ENCODE measurements at places on chromosomes 1 and 21.
A peak's percentile ranks its signal among the peaks of the same experiment; 100 is the strongest.

DNA sequence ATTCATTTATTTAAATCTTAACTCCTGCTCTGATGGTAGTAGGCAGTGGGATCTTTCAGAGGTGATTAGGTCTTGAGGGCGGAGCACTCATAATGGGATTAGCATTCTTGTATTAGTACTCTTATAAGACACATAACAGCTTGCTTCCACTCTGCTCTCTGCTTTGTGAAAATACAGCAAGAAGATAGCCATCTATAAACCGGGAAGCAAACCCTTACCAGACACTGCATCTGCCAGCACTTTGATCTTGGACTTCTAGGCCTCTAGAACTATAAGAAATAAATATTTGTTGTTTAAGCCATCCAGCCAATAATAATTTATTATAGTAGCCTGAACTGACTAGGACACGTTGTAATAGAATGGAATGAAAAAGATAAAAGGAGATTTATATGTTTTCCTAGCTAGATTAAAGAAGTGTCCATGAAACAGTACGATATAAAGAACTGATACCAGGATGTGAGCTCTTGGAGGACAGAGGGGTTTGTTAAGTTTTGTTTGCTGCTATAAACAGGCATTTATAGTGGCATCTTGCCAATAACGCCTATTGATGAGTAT lies 869.9 kb downstream of the MRPL39 start:
- no peak for DNase-seq

GRCh38 chr1:238606896-238607295 lies 716.2 kb upstream of the ZP4 start:
- DNase-seq, result no peak

DNA sequence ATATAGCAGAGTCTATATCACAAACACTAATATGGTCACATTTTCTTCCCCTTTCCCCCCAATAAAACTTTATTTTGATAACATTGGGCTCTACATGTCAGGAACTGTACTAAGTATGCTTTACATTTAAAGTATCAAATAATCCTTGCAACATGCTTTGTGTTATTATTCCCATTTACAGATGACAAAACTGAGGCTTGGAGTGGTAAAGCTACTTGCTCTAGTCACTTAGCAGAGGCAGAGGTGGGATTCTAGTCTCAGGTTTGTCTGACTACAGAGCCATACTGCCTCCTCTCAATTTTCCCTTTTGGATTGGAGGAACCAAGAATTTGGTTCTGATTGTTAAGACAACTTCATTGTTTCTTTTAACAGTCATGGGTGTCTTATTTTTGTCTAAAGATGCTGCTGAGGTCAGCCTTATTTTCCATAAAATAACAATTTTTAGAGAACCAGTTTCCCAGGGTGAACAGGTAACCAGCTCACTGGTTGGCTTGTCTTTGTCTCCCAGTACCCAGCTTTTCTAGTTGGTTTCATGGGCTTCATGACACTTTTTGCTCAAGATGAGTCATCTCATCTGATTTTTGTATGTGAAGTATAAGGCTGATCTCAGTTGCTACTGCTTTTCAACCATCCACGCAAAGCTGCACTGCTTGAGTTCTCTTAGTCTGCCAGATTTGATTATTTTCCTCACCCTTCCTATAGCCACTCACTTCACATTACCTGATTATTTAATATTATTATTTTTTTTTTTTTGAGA lies 81.0 kb upstream of the ARID1A start:
- DNase-seq, result no peak

GRCh38 chr1:167297222-167298214 lies 76.8 kb downstream of the POU2F1 start:
- no peak for DNase-seq

- DNase-seq, result no peak
Observed at GRCh38 chr21:44370027-44370735, 16.8 kb downstream of the TRPM2 start.

GRCh38 chr1:180123463-180123936 lies 31.2 kb upstream of the QSOX1 start:
- no peak for DNase-seq

DNA sequence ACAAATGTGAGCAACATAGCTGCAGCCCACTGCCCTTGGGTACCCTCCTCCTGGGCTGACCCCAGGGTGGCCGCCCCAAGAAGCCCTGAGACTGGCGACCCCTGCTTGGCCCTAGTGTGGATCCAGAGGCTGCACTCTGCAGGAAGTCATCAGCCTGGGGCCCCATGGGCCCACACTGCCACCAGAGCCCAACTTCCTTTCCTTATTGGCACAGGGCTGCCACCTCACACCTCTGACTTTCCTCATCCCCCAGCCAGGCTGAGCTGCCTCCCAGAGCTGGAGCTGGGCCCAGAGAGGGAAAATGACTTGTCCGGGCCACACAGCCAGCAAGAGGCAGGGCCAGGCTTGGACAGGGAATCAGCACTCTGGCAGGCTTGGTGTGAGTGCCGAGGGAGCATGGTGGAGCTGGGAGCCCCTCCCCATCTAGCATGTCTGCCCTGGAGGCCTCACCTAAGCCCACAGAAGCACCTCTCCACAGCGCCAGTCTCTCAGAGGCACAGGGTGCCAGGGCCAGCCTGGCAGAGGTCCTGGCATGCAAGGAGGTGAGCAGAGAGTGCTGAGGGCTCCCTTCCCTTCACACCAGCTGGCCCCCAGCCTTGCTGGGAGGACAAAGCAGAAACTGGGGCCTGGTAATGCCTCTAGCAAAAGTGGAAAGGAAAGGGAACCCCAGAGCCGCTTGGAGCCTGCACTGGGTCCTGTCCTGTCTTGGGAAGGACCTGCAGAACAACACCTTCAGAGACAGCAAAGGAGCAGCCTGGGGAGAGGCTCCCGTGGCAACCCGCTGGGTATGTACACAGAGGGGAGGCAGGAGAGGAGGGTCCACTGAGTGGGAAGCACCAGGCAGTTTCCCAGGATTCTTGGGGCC lies 3.2 kb downstream of the RAP1GAP start:
- no peak for DNase-seq

DNA sequence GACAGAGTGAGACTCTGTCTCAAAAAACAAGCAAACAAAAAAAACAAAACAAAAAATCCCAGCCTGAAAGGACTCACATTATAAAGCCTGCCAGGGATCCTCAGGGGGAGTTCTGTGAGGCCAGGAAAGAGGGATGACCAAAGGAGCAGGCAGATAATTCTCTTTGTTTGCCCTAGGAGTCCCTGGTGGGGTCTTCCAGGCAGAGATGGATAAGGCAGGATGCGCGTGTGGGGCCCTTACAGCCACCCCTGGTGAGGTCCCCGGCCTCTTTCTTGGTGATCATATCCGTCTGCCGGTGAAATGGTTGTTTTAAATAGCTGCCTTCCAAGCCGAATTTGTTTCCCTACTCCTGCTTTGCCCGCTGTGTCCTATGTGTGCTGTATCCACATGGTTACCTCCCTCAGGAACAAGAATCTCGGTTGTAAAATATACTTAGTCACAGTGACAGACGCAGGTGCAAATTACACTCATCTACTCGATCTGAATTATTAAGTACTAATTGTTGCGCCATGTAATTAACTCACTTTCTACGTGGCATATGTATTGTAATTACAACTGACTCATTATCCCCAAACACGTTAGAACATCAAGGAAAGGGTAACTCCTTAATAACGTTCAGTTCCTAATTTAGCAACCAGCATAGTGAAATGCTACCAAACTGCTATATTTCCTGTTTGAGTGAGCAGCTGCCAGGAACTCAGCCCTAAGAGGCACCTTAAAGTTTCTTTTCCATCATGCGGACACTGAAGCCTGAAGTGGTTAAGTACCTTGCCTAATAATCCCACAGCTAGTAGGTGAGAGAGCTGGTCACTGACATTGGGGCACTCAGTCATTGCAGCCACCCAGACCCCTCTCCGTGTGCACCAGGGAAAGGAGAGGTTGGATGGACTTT lies 106.4 kb downstream of the ZSCAN20 start:
- DNase-seq, result no peak

GRCh38 chr1:152907686-152908601 lies at the start of gene IVL:
Gene IVL, plus strand, starts transcription at chr1:152908546. Its CDS starts 1,252 bp downstream, at chr1:152909798.
- no peak for DNase-seq

DNA sequence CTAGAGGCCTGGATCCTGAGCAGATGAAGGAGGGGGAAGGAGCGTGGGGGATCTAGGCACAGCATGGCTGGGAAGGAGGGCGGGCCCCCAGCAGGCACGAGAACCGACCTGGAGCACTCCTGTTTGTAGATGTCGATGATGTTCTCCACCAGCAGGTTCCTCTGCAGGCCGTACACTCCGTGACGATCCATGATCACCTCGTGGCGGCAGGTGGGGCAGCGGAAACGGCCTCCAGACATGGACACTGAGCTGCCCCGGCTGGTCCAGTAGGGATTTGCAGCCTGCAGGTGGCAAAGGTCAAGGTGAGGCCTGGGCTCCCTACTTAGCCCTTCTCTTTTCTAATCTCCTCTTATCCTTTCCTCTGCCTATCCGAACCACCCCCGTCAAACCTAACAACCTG lies 1.3 kb downstream of the TRIM63 start:
- DNase-seq, result no peak

GRCh38 chr1:41371630-41372599 lies 10.7 kb downstream of the FOXO6 start:
- no peak for DNase-seq

- DNase-seq, result no peak
Observed at GRCh38 chr1:5231541-5232315, 577.3 kb downstream of the AJAP1 start.

DNA sequence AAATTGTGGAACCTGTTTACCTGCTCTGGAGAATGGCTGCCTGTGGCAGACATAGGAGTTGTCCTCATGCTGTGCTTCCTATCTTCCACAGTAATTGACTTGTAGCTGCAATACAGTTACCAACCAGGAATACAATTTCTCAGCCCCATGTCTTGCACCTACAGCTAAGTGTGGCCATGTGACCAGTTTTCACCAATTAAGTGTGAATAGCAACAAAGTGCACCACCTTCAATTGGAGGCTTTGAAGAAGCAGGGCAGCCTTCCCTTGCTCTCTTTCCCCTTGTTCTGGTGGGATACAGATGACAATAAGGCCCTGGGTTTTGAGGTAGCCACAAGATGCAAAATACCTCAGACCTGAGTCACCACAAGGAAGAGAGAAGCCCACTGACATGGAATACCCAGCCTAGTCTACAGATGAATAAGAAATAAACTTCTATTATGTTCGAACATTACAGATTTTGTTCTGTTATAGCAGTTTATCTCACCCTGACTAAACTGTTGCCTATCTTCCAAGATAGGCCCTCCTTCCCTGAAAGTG lies 70.2 kb upstream of the S1PR1 start:
- DNase-seq, result no peak

DNA sequence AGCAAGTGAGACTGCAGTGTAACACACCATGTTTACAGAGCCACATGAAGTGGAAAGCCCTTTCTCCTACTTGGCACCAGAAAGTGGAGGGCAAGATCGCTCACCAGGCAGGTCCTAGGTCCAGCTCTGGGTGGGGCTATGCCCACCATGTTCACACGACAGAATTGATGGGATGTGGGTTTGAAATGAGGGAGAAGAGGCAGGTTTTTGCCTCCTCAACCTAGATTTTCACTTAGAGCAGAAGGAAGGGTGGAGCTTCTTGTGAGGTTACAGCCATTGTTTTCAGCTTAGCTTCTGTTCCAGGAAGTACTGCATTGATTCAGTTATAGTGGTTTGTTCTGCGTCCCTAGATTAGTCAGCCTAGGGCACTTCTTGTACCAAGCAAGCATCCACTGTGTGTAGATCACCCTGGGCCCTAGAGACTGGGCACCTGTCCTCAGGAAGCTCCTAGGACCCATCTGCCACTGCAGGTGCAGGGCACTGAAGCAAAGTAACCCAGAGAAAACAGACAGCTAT lies 2.3 kb downstream of the CD53 start:
- peak; percentile 66 for DNase-seq

- no peak for DNase-seq
Observed at GRCh38 chr1:229093238-229093540, 177.7 kb upstream of the RAB4A start.

DNA sequence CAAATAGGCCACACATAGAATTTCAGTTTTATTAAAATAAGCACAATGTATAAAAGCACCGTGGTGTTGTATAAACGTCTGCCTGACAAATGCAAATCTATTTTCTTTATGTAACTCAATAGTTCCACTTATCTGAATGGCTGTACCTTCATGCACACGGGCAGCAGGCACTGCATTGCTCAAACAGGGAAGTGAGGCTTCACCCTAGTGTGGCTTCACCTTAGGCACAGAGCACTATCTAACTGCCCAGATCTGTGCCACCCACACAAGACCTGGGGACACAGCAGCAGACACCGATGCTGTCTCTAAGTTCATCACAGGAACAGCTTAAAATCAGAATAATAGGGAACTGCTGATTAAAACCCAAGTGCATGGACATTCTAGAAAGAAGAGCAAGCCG lies 6.0 kb upstream of the KNCN start:
- DNase-seq, result no peak

DNA sequence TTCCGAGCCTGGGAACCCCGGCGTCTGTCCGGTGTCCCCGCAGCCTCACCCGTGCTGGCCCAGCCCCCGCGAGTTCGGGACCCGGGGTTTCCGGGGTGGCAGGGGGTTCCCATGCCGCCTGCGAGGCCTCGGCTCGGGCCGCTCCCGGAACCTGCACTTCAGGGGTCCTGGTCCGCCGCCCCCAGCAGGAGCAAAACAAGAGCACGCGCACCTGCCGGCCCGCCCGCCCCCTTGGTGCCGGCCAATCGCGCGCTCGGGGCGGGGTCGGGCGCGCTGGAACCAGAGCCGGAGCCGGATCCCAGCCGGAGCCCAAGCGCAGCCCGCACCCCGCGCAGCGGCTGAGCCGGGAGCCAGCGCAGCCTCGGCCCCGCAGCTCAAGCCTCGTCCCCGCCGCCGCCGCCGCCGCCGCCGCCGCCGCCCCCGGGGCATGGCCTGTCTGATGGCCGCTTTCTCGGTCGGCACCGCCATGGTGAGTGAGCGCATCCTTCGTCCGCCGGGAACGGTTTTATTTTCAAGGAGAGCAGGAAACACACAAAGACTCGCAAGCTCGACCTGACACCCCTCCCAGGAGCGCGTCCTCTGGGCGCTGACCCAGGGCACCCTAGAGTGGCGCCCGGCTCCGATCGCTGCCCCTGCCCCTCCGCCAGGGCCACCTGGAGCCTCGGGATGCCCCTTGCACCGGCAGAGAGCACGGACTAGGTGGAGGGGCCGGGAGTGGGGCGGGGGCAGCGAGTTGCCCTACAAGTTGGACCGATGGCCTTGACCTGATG lies at the start of gene ABCG1:
Gene ABCG1, plus strand, starts transcription at position 305 of the 770 bp plus-strand sequence. Its CDS starts 123 bp downstream, at position 428.
- no peak for DNase-seq

DNA sequence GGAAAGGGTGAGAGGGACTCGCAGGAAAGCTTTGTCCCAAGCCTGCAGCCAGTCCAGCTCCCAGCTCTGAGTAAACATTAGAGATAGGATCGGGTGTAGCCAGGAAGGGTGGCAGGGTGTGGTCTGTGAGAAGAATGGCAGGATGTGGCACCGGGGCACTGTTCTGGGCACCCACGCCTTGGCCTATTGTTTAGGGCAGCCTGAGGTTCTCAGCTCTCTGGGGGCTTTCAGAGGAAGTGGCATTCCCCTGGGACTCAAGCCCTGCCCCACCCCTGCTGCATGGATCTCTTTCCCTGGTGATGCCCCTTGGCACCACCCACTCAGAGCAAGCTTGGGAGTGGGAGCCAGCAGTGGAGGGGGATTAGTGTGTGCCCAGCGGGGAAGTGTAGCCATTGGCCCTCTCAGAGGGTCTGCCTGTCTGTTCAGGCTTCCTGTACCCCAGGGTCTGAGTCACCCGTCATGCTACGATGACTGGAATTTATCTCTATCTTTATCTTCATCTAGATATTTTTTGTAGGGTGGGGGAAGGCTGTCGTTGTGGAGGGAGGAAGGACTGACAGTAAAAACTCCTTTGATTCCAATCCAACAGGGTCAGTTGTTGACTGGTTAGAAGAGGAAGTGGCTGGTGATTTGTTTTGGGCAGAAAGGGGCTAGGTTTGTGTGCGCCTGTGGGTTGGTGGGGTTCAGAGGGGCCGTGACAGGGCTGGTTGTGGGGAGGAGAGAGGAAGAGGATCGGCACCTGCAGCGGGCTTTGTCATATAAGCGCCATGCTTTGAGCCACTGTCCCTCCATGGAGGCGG lies 31.6 kb downstream of the SOX13 start:
- no peak for DNase-seq
